ENCODE measurements at places on chromosomes 4 and X. TPM values are rescaled to one million over a fixed set of nuclear protein-coding genes. Genes with fewer than 3 reads are reported as not detected.
A peak's percentile ranks its signal among the peaks of the same experiment; 100 is the strongest.

The H2BW2 gene
- total RNA-seq, result not detected

GRCh38 chr4:97504713-97505112, 638.6 kb downstream of the STPG2 start:
- no peak for DNase-seq

GRCh38 chr4:67556436-67556835, 2.1 kb upstream of the STAP1 start:
- DNase-seq, result no peak

DNA sequence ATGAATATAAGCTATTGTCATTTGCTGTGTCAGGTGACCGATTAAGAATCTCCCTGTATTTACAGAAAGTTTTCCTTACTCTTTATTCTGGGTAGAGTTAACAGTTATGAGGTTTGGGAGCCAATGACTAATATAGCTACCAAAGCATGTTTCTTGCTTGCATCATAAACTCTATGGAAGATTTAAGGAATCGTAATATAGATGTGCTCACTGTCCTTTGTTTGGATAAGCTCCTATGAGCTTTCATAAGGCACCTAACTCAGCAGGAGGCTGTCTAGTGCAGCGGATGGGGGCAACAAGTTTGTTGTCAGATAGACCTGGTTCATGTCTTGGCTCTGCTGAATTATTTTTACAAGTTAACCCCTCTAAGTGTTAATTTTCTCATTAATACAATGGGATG, 75.0 kb upstream of the PAQR3 start:
- DNase-seq, result no peak

DNA sequence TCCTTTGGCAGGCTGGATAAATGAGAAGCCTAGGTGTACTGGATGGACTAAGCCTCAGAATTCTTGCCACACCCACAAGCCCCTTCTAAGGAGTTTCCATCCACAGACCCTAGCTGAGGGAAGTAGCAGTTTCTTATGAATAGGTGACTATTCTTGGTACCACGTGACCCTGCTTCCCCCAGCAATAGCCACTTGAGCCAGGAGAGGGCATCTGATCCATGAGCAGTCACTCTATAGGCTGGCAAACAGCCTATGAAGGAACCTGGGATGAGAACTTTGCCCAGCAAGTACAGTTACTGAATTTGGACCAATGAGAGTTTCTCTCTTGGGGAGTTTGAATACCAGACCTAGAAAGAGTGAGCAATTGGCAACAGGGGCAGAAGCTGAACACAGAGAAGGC, 84.0 kb downstream of the RTL9 start:
- no peak for DNase-seq

The TMEM154 gene
- total RNA-seq, result 21.9 TPM

The HDAC8 gene
- total RNA-seq, result 28.7 TPM

DNA sequence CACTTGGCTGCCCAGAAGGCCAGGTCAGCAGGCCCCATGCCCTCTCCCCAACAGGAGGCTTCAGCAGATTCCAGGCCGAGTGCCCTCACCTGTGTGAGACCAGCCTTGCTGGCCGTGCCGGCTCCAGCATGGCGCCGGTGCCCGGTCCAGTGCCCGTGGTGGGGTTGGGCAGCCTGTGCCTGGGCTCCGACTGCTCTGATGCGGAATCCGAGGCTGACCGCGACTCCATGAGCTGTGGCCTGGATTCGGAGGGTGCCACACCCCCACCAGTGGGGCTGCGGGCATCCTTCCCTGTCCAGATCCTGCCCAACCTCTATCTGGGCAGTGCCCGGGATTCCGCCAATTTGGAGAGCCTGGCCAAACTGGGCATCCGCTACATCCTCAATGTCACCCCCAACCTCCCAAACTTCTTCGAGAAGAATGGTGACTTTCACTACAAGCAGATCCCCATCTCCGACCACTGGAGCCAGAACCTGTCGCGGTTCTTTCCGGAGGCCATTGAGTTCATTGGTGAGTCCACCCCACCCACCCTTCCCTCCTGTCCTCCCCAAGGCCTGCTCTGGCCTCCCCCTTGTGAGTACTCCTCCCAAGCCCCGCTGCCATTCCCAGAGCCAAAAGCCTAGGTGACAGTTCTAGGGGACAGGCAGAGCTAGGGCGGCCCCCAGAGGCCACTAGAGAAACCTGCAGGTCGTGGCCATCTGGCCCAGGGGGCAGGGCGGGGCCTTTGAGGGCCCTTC, 2.3 kb downstream of the DUSP9 start:
- DNase-seq, result no peak

GRCh38 chr4:140996766-140997165, 136.5 kb downstream of the RNF150 start:
- DNase-seq, result peak; percentile 13

- DNase-seq, result no peak
Measured at GRCh38 chr4:123517971-123518370, 121.4 kb downstream of the SPRY1 start.

DNA sequence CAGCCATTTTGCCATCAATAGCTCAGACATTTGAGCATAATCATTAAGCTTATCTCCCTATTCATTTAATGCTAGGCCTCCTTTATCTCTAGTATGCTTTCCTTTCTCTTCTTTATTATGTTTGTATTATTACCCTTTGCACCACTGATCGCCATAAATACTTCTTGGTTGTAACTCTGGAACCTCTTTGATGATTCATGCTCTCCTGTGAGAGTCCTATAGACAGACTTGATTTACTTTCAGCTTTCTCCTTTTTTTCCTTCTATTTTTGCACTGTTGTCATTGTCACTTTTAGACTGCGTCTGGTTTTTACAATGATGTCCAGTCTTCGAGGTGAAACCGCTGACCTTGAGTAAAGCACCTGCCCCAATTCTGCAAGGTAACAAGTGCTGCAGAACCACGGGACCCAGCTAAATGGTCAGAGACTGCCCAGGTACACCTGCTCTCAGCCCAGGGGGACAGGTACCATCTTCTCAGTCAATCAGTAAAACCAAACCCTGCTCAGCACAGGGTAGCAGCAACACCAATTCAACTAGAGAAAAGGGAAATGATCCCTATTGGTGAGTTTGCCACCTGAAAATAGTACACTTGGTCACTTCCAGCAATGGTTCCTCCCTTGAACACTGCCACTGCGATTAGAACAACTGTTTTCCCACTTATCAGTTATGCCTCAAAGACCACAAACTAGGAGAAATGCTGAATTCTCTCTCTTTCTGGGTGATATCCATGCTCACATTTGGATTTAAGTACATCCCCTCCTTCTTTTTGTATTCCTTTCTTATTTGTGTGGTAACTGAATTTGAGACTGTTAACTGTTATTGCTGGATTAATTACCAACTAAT, 125.1 kb downstream of the MAML3 start:
- DNase-seq, result no peak

The EFNB1 gene
- 44.3 TPM for total RNA-seq
